A172 (cell line): ENCODE measurements at places on chromosomes 4 and X.

DNA sequence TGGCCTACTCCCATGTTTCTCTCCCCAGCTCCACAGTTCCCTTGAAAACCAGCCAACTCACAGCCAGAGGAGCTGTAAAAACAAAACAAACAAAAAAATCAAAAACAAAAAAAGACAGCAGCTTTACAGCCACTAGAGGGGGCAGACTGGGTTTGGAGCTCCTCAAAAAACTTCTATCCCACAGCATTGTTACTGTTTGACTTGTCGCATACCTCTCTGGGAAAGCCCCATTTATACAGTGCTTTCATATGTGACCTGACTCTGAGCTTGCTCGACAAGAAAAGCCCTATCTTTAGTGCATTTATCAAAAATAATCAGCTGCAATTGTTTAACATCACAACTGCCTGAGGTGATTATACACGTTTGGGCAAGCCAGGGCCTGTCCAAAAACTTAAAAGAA is 21.6 kb downstream of the TSPAN6 start:
- DNase-seq, result peak; percentile 21

- peak; percentile 18 for DNase-seq
These were observed 328.2 kb downstream of the DKK2 start for GRCh38 chr4:106707776-106708463.

- DNase-seq, result no peak
These were observed 14.3 kb downstream of the ZRSR2 start for GRCh38 chrX:15804563-15804962.

DNA sequence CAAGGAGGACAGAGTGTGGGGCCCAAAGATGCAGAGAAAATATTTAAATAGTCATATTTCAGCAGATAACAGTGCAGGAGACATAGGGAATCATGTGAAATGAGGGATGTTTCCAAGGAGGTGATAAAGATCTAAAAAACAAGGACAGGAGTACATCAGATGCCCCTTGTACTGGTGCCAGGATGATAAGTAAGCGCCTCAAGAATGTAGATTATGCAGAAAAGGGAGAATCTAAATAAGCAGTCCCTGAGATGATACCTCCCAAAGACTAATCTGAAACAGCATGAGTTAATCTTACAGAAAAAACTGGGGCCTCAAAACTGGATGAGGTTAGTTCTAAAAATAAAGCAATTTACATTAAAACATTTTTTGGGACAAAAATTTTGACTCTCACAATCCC is 136.1 kb upstream of the WDFY3 start:
- DNase-seq, result peak; percentile 44

- DNase-seq, result peak; percentile 26
These were observed 1.1 kb upstream of the CCNQ start for GRCh38 chrX:153600032-153600373.

GRCh38 chrX:24426340-24426913 is 38.7 kb upstream of the PDK3 start:
- peak; percentile 14 for DNase-seq
